HuH-7 (cell line): ENCODE measurements at places on chromosomes 16 and 17.

DNA sequence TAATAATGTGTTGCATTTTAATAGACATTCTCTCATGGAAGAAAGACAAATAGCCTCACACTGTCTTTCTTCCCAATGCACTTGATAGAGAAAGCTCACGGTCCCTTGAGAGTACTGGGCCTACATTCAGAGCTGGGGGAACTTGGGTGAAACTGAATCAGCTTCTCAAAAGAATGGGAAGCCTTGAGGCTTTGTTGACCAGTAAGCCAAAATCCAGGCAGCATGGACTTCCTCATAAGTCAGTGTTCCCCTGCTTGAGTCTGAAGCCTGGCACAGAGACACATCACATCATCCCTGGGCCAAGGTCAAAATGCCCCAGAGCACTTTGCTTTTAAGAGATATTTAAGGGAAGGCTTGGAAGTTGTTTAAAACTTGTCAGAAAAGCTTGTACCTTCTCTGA, 302.2 kb upstream of the SALL1 start:
- DNase-seq = no peak

- DNase-seq = peak; percentile 84
Observed at GRCh38 chr16:27313422-27314160, at the start of gene IL4R. Gene IL4R, plus strand, starts transcription at chr16:27313974. Its CDS starts 26,230 bp downstream, at chr16:27340204.

DNA sequence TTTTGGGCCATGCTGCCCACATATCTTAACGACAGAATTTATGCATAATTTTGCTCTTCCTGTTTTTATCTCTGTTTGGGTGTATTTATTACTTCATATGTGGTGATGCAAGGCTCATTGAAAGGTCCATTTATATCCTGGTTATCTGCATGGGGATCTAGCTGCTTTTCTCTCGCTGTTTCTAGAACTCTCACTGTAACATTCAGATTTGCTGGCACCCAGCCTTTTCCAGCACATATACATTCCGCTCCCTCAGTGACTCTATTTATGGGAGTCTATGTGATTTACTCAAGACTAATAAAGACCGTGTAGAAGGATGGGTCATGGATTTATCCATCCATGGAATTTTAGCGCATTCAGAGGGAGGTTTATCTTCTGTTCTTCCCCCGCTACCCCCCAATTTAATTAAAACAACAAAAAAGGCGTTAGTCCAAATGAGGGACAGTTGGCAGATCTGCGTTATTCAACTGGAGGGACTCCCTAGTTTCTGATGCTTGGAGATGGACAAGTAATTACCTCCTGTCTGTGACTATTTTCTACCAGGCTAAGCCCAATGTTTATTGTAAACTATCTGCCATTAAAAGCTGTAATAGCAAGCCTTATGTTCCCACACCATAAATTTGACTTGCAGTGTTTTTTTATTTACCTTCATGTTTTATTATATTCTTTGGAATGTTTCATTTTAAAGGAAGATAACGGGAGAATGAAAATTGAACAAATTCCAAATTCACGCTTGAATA, 19.8 kb upstream of the MARCHF10 start:
- DNase-seq = no peak

DNA sequence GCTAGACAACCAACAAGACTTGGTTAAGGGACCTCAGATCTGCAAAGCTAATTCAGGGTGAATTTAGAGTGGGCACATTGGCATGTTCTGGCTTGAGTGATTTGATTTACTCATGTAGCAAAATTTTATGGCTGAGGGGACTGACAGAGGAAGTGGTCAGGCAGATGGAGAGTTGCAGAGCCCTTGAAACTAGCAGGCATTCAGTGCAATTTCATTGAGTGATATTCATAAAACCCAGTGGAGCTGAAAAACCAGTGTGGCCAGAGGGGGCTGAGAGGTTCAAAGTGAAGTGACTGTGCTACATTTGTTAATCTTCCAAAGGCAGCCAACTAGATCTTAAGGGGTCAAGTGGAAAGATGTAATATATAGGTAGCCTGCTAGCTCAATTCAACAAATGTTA, 2.2 kb upstream of the TMEM94 start:
- no peak for DNase-seq

GRCh38 chr17:39650121-39650579, 13.2 kb downstream of the STARD3 start:
- no peak for DNase-seq

- no peak for DNase-seq
Observed at GRCh38 chr16:50311891-50312501, 45.6 kb downstream of the ADCY7 start.

GRCh38 chr17:50797135-50797810, 30.0 kb upstream of the ANKRD40CL start:
- no peak for DNase-seq

GRCh38 chr17:77952368-77952767, 6.1 kb upstream of the TNRC6C start:
- no peak for DNase-seq

DNA sequence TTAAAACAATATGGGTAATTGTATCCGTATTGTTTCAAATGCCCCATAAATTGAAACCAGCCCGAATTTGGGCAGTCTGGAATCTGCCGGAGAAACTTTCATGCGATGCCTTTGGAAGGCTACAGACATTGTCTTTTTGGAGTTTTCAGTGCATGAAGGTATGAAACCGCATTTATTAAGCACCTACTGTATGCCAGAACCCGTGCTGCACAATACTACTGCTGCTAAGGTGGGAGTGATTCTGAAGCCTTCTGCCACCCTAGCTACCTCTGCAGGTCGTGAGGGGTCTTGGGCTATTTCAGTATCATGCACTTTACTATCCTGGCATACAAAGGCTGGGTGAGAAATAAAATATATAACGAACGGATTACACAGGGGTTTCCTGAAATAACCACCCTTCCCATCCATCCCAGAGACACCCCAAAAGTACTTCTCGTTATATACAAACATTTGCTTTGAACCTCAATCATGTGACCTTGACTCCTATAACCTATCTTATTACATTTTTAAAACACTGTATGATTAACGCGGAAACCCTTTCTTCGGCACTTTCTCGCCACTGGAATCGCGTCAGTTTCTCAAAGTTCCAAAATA, 1.0 kb upstream of the MSI2 start:
- no peak for DNase-seq

- no peak for DNase-seq
Observed at GRCh38 chr16:89906140-89907025, 12.3 kb upstream of the MC1R start.

GRCh38 chr17:37743875-37744632, 805 bp downstream of the HNF1B start:
- peak; percentile 69 for DNase-seq

DNA sequence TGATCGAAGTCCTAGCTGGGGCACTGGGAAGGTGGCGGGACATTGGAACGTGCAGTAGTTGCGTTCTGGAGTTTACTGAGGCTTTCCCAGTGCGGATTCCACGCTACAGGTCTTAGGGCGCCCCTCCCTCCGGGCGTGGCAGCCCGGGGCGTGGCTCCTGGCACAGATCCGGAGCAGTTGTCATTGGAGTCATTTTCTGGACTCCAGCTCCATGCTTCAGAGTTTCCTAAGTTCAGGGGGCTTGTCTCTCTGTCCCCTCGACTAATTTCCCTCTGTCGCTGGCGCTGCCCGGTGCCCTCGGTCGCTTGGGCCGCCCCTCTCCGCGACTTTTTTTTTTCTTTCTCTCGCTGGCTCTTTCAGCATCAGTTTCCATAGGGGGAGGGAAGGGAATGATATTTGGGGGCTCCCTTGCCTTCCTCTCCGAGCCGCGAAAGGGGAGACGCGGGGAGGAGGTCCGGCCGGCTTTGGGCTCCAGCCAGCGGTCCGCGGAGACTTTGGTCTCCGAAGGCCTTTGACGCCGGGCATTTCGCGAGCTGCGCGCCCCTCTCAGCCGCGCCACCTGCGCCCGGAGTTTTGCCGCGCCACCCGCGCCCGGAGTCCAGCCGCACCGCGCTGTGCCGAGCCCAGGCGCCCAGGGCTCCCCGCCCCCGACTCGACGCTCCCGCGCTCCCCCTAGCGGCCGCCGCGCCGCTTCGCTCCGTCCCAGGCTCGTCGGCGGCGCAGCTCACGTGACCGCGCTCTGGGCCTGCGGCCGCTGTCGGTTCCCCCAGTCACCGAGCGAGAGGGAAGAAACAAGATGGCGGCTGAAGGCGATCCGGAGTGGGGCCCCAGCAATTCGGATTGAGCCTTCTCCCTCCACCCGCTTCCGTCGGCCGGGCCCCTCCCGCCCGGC, at the start of gene BPTF:
TSS of gene BPTF (plus strand) at position 769 of the 892 bp plus-strand sequence. CDS start 222 bp downstream, outside the sequence.
- DNase-seq = peak; percentile 89

- no peak for DNase-seq
Observed at GRCh38 chr17:48544349-48545021, 424 bp downstream of the HOXB2 start.

DNA sequence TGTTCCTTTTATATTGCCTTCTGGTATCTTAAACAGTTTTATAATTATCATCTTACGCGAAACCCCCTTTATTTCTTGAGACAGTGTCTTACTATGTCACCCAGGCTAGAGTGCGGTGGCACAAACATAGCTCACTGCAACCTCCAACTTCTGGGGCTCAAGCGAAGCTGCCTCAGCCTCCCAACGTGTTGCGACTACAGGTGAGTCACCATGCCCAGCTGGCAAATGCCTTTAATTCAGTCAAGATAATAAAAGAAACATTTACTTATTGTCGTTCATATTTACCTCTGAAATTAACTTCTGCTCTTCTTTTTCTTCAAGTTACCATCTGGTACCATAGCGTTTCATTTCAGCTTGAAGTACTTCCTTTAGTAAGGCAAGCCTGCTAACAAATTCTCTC, 43.9 kb downstream of the FBXL20 start:
- no peak for DNase-seq

GRCh38 chr16:17945080-17945601, 391.4 kb downstream of the NPIPA8 start:
- no peak for DNase-seq

- no peak for DNase-seq
Observed at GRCh38 chr16:46583036-46583435, 38.1 kb downstream of the SHCBP1 start.

DNA sequence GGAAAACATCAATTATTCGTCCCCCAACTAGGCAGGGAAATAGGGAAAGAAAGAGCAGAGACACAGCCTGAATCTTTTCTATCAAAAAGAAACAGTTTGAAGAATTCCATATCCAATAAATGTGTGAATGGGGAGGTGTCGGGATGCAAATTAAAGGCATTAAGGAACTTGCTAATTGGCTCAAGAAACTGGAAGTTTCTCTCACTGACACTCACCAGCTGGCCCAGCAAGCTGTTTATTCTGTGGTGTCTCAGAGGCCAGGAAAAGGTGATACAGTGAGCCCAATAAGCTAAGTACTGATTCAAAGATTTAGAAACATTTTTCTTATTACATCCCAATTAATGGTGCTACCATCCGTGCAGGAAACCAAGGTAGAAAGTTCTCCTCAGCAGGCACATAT, 104.4 kb upstream of the CLEC3A start:
- no peak for DNase-seq

- DNase-seq = no peak
Observed at GRCh38 chr17:19365499-19365817, 2.9 kb upstream of the B9D1 start.

DNA sequence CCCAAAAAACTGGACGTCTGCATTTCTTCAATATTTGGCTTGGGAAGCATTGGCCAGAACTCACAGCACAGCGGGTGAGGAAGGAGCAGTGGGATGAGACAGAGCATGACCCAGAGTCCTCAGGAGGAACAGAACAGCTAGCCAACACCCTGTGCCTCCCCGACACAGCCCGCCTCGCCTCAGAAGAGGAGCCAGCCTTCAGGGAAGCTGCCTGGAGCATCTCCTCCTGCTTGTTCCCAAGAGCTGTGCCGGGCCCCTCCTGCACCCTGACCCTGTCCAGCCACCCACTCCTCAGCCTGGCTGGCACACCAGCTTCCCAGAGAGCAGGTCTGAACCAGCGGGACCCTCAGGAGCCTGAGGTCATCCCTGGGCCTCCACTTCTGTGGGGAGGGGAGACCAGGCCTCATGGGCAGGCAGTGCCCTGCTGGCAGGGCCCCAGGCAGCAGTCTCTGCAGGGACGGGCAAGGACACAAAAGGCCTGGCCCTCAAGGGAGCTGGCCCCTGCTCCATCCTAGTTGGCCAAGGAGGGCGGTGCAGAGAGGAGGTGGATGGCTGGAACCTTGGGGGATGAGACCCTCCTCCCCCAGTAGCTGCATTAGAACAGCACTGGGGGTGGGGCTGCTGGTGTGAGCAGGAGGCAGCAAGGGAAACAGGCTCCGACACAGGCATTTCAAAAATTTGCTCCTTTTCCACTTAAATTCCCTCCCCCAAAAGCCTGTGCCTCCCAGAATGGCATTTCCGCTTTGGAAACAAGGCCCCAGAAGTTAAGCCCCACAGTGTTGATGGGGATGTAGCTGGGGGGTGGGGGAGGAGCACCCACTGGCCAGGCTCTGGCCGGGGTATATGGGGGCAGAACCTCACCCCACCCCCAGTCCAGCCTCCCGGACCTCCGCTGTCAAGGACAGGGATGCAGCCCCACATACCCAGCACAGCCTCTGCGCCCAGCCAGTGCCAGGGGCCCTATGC, 1.8 kb upstream of the BCAR1 start:
- DNase-seq = no peak

DNA sequence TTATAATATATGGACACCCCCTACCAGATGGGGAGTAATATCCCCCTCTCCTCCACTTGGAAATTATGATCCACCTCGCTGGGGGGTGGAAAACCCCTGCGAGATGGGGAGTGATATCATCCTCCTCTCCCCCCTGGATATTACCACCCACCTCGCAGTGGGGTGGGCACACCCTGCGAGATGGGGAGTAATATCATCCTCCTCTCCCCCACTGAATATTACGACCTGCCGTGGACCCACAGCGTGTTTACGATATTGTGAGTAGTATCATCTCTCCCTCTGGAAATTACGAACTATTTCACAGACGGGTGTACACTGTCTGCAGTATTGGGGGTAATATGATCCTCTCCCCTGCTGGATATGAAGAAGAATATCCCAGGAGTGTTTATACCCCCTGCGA, 228.3 kb upstream of the WSCD1 start:
- DNase-seq = no peak

DNA sequence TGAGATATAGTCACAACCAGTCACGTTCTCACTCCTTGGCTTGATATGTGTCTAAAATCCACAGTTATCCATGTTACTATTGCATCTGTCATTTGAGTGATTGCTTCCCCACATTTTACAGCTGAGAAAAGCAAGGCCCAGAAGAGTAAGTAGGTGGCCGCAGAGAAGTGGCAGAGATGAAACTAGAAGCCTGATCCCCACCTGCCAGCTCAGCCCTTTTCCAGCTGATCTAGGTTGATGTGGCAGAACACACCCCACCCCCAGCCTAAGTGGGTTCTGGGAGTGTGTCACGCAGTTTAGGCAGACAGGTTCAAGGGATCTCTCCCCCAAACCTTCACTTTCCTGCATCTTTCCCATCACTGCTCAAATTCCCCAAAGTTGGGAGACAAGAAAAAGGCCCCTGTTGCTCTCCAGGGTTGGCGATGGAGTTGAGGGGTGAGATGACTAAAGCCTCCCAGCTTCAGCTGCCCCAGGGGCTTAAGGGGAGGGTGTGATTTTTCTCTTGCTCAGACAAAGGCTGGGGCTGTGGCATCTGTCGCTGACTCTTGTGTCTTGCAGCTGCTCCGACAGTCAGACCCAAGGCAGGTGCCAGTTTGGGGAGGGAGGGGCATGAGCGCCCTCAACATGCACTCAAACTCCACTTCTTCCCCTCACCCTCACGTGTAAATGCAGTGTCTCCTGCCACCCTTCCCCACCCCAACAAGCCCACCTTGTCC, 48.9 kb upstream of the LHX1 start:
- no peak for DNase-seq

GRCh38 chr17:17406225-17406624, 70.6 kb upstream of the MED9 start:
- no peak for DNase-seq

- no peak for DNase-seq
Observed at GRCh38 chr17:21033350-21033749, 9.5 kb downstream of the USP22 start.
